ENCODE measurements at places on chromosomes 4 and X. TPM values are rescaled to one million over a fixed set of nuclear protein-coding genes. Genes with fewer than 3 reads are reported as not detected.

TSPAN7 gene
- 54.6 TPM for total RNA-seq

MID1 gene
- total RNA-seq, result 24.9 TPM

PNMA6F gene
- not detected for total RNA-seq

CENPVL2 gene
- not detected for total RNA-seq

TENM3 gene
- total RNA-seq, result 1.9 TPM

PF4V1 gene
- not detected for total RNA-seq

RNF150 gene
- 3.3 TPM for total RNA-seq

SORCS2 gene
- 5.8 TPM for total RNA-seq

CTAG2 gene
- total RNA-seq, result not detected

BMP3 gene
- 18.2 TPM for total RNA-seq

GNRHR gene
- not detected for total RNA-seq

OCIAD2 gene
- total RNA-seq, result 29.2 TPM

NUP62CL gene
- 1.4 TPM for total RNA-seq

FABP2 gene
- not detected for total RNA-seq

GAGE1 gene
- not detected for total RNA-seq

EDA2R gene
- total RNA-seq, result 2.4 TPM

RIBC1 gene
- total RNA-seq, result 3.0 TPM

GLUD2 gene
- total RNA-seq, result 1.4 TPM

FMR1NB gene
- total RNA-seq, result not detected

GAGE13 gene
- not detected for total RNA-seq

PCGF3 gene
- total RNA-seq, result 44.8 TPM

CFAP99 gene
- total RNA-seq, result 4.3 TPM

H2BW1 gene
- not detected for total RNA-seq

H2AZ1 gene
- total RNA-seq, result 143 TPM

CT45A7 gene
- total RNA-seq, result not detected

OPHN1 gene
- total RNA-seq, result 10.7 TPM

DRD5 gene
- not detected for total RNA-seq

PSAPL1 gene
- total RNA-seq, result not detected

PDCL2 gene
- total RNA-seq, result not detected

ODAPH gene
- total RNA-seq, result not detected

VSIG4 gene
- 569 TPM for total RNA-seq

DDX60 gene
- total RNA-seq, result 34.6 TPM

CACNA1F gene
- 1.4 TPM for total RNA-seq

DYNLT3 gene
- total RNA-seq, result 27.2 TPM

RIPPLY1 gene
- not detected for total RNA-seq

NXF2 gene
- 0.35 TPM for total RNA-seq

ENPP6 gene
- 0.74 TPM for total RNA-seq

SORBS2 gene
- total RNA-seq, result 49.3 TPM

BEND2 gene
- total RNA-seq, result 0.24 TPM

FRG2 gene
- not detected for total RNA-seq

CXCL10 gene
- 3.3 TPM for total RNA-seq

ARX gene
- 0.53 TPM for total RNA-seq

COL4A5 gene
- 26.0 TPM for total RNA-seq

RP2 gene
- 16.8 TPM for total RNA-seq

TLR10 gene
- total RNA-seq, result 1.2 TPM

ZNF630 gene
- 4.0 TPM for total RNA-seq

EVC2 gene
- total RNA-seq, result 4.9 TPM

VGLL1 gene
- total RNA-seq, result not detected

DUSP21 gene
- total RNA-seq, result not detected

LETM1 gene
- 33.6 TPM for total RNA-seq
